ENCODE measurements at places on chromosomes 5 and 9.

DNA sequence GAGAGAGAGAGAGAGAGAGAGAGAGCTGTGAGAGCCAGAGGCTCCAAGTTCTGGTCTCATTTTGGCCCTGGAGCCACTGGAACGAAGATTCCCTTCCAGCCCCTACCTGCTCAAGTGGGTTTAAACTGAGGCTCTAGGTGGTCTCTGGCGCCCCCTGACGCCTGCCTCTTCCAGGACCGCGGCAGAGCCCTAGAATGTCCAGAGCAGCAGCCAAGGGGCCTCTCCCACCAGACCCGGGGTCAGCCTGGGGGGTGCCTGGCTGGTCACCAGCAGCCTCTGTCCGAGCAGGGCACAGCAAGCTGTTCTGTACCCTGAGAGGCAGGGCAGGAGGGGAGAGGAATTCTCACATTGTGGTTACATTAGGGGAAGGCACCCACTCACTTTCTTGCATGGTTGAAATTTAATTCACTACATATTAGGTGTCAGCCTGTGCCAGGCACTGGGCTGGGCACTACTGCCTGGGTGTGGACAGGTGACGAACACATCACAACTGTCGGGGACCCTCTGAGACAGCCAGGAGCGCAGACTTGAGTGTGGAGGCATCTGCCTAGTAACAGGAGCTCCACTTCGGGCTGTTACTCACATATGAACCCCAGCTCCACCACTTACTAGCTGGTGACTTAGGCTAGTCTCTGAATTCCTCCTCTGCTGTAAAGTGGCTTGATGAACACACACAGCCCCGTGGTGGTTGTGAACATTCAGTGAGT, 44.5 kb downstream of the AMBP start:
- DNase-seq, result peak; percentile 29

GRCh38 chr9:91039835-91040140, 238.2 kb downstream of the SYK start:
- DNase-seq, result no peak

DNA sequence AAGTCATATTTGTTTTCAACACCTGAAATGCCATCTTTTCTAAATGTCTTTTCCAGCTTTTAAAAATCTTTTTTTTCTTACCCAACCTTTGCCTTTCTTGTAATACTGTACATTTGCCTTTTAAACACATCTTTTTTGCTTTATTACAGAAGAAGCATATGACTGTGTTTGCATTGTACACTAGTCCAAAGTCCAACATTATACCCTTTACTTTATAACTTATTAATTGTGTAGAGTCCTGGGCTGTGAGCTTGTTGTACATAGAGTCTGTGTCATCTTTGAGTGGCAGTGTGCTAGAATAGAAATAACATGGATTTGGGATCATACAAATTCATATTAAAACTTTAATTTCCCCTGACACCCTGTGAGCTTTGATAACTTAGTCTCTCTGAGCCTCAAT, 23.7 kb downstream of the CWC27 start:
- no peak for DNase-seq

GRCh38 chr5:156934450-156935211, 28.4 kb downstream of the TIMD4 start:
- peak; percentile 9 for DNase-seq

- DNase-seq, result no peak
Measured at GRCh38 chr5:172633403-172633970, 7.6 kb upstream of the NEURL1B start.

- DNase-seq, result peak; percentile 6
Measured at GRCh38 chr5:66742083-66742895, 146.1 kb downstream of the MAST4 start.

DNA sequence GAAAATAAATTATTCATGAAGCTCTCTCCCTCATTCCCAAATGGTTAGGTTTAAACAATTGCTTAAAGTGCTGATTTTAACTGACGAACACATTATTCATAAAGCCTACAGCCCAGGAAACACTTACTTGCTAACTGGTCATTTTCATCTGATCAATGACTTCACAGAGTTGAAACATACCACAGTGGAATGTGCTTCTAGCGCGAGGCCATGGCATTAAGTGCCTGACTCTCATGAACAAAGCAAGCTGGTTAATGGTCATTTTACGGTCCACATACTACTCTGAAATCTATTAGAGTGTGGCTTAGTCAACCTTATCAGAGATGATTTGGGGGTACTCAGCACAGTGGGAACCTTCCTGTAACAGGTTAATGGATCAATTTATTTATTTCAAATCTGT, 114.6 kb downstream of the MED27 start:
- no peak for DNase-seq

- no peak for DNase-seq
Measured at GRCh38 chr5:133285583-133286021, 233.8 kb downstream of the HSPA4 start.

DNA sequence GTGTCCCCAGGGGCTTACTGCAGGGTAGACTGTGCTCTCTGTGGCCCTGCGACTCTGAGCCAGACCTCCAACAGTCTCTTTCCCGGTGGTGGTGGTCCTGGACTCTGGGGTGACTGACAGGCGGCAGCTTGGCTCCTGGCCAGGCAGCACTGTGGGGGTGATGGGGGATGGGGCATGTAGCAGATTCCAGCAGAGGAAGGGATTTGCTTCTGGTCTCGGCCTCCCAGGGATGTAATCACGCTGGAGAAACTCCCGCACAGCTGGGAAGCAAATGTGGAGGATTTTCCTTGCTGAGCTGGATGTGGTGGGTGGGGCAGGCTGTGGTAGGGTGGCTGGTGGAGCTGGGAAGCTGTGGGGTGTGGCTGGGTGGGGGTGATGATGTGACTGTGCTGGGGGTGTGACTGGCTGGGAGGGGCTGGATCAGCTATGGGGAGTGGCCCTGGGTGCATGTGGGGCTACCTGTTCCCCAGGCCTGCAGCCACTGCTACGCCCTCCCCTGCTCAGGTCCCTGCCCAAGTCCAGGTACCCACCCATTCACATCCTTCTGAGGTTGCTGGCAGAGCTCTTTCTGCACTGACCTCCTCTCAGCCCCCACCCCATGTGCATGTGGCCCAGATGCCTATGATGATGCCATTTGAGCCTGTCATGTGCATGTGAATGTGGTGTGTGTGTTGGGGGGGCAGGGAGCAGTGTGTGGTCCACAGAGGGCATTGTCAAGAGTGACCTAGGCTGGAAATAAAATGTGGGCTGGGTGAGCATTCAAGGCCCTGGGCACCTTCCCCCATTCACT, 3.8 kb downstream of the NDST1 start:
- no peak for DNase-seq

GRCh38 chr5:6397536-6398269, 19.4 kb upstream of the MED10 start:
- no peak for DNase-seq

DNA sequence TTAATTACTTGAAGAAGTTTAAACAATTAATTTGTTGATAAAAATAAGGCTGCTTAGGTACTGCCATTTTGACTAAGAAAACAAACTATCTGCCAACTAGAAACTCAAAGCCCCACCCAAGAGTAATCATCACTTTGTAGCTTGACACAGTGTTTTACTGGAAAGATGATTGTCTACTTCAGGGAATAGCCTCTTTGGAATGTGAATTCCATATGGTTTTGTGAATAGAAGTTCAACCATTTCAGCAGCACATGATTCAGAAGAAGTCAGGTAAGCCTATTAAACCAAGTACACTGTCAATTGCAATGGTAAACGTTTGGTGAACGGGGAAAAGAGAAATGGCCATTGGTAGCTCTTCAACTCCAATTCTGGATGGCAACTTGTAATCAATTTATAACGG, 55.2 kb downstream of the PLK2 start:
- DNase-seq, result no peak

DNA sequence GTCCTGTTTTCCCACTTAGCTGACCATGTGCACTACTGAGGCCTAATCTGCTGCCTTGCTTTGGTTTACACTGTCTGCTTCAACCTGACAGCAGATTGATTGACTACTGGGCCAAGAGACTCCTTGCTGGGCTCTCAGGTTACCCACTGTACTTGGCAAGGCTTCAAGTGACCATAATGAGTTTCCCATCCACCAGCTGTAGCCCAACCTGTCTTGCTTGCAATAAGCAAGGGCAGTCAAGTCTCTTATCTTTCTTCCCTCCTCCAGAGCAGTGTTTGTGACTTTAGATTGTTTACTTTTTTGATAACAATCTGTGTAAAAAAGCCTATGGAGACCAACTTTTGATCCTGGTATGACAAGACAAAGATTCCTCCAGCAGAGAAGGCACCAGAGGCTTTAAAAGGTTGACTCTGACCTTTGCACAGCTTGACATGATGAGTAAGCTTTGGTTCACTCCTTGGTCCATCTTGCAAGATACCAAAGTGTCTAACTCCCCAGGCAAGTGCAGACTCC, 912.3 kb upstream of the SEMA6A start:
- peak; percentile 86 for DNase-seq

DNA sequence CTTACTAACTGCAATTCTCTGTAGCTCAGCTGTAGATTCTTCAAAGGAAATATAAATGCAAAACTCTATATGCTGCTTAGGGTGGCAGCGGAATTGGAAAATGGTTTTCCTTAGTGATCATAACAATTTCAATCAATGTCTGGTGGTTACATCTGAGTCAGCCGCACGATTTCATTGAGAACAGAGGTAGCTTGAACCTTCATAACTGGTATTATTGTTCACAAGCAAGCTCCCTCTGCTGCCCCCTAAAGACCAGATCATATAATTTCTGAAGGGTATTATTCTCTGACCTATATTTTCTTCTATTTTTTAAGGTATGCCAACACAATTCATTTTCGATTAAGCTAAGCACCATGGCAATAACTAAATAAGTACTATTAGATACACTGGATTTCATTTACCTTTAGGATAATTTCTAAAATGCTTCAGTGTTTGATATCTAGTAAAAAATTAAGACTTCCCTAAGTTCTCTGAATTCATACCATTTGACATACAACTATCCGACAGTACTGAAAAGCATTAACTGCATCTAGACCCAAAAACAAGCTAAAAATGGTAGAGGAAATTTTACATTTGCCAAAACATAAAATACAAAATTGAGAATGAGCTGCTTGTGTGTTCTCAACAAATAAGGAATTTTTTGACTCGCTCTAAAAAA, 181.1 kb upstream of the SPEF2 start:
- peak; percentile 43 for DNase-seq

DNA sequence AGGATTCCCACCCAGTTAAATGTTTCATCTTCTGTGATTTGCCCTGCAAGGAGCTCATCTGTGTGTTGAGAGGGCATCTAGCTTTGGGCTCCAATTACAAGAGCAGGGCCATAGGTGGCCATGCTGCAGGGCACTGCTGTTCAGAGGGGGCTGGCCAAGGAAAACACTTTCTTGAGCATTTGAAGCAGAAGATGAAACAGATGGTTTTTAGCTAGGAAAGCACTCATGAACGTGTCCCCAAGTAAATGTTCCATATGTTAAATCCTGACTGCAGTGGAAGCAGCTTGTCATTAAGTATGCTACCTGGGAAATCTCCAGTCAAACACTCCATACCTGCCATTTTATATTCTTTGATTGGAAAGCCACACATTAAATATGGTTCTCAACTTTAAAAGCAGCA, 176.6 kb downstream of the FBXL7 start:
- DNase-seq, result peak; percentile 11

DNA sequence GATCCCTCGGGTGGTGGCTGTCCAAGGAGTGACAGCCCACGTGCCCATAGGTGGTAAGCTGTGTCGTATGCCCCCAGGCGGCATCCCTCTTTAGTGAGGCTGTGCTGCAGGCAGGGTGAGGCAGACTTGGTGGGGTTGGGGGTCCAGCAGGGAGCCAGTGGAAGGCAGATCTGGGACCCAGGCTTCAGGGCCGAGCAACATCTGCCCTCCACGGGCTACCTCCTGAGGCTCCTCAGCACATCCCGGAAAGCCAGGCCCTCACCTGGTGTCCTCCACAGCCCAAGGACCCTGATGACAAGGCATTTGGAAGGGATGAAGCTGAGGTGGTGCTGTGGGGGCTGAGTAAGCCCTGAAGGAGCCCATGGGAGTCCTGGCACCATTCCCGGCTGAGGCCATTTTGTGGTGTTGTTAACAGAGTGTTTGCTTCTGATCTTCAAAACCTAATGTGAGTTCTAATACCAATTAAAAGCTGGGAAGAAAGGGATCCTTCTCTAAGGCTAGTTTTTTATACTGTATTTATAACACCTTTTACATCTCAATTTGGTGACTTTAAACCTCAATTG, 295.8 kb upstream of the IRX2 start:
- no peak for DNase-seq

DNA sequence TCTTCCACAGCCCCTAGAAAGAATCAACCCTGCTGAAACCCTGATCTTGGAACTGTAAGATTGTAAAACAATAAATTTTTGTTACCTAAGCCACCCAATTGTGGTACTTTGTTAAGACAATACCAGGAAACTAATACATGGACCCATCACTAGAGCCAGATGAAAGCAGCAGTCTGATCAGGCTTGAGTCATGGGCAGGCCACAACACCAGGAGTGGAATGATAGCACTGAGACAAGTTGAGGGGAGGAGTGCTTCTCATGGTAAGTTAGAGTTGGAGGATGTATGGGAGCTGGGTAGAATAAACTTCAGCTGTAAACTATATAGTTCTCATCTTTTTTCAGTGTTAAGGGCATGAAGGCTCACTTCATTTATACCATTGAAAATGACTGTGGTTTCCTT, 164.4 kb upstream of the OR13F1 start:
- no peak for DNase-seq

GRCh38 chr5:141945511-141946051, 12.4 kb downstream of the PCDH12 start:
- peak; percentile 42 for DNase-seq

- DNase-seq, result peak; percentile 80
Measured at GRCh38 chr5:19927919-19928318, 60.1 kb downstream of the CDH18 start.

DNA sequence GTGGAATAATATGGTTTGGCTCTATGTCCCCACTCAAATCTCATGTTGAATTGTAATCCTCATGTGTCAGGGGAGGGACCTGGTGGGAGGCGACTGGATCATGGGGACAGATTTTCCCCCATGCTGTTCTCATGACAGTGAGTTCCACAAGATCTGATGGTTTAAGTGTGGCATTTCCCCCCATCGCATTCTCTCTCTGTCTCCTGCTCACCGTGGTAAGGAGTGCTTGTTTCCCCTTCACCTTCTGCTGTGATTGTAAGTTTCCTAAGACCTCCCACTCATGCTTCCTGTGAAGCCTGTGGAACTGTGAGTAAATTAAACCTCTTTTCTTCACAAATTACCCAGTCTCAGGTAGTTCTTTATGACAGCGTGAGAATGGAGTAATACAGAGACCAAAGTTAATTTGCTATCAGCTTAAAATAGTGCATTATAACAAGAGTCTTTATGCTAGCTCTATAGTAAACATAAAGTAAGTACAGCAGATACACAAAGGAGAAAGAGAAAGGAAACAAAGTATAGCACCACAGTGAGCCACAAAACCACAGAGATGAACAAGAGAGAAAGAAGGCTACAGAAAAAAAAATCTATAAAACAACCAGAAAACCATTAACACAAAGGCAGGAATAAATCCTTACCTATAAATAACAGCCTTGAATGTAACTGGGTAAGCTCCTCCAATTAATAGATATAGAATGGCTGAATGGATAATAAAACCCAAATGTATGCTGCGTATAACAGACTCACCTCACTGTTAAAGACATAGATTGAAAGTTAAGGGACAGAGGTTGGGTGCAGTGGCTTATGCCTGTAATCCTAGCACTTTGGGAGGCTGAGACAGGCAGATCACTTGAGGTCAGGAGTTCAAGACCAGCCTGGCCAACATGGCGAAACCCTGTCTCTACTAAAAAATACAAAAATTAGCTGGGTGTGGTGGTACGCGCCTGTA, 39.7 kb downstream of the RAPGEF6 start:
- no peak for DNase-seq

Data from cerebellar cortex (tissue), 1 donor.